GM04504 (cell line): ENCODE measurements at places on chromosomes 4 and X.

- DNase-seq = peak; percentile 10
These were observed 5.9 kb upstream of the GRPEL1 start for GRCh38 chr4:7073526-7074390.

DNA sequence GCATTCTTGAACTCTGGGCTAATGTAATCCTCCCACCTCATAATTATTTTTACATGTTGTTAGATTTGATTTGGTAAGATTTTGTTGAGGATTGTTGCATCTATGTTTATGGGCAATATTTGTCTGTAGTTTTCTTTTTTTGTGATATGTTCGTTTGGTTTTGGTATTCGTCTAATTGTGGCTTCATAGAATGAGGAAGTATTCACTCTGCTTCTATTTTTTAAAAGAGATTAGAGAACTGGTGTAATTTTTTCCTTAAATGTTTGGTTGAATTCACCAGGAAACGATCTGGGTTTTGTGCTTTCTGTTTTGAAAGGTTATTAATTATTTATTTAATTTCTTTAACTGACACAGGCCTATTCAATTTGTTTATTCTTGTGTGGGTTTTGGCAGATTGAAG lies 161.2 kb upstream of the NUDT6 start:
- DNase-seq = no peak

DNA sequence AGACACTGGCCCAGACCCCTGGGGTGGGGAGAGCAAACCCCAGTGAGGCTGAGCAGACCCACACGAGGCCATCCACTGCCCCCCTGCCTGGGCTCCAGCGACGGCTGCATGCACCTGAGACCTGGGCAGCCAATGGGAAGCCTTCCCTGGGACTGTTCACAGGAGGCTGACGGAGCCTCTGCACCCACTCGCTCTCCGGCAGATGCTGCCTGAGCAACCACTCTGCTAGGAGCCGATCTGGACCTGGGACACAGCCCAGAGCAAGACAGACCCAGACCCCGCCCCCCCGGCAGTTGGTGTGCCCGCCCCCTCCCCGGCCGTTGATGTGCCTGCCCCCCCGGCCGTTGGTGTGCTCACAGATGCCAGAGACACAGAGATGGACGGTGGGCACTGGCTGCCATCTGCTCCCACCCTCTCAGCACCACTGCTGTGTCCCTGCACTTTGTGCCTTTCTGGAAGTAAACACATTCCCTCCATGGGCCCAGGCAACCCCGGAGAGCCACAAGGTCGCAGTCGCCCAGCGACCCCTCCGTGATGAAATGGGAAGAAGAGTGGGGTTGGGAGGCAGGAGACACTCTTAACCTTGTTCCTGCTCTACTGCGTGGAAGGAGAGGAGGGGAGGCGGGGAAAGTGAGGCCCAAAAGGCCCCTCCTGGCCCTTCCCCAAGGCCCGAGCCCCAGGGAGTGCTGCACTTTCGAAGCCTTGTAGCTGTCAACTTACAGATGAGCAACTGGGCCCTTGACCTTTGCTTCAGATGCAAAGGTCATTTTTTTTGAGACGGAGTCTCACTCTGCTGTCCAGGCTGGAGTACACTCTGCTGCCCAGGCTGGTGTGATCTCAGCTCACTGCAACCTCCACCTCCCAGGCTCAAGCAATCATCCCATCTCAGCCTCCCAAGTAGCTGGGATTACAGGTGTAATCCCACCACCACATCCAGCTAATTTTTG lies 62.0 kb downstream of the ZFYVE28 start:
- DNase-seq = no peak

DNA sequence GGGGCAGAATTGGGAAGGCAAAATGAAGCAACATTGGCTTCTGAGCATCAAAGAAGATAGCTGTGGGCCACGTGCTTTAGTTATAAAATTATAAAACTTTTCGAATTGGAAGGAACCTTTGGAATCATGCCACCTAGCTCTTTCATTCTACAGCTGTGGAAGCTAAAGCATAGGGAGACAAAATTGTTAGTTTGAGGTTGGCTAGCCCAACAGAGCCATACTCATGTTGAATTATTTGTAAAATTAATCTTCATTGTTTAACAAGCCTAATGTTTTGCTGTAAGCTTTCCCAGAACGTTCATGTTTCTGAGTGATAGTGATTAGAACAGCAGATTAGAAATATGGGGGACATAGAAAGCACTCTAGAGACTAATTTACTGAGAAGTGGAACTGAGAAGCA lies 35.9 kb downstream of the HHIP start:
- no peak for DNase-seq

GRCh38 chr4:40728333-40728732 lies 21.4 kb upstream of the NSUN7 start:
- DNase-seq = no peak

- no peak for DNase-seq
These were observed 21.8 kb upstream of the AGA start for GRCh38 chr4:177464026-177464425.
